Mucosa of gallbladder (tissue), 1 donor: ENCODE measurements at places on chromosomes 1 and 21. TPM values are rescaled to one million over a fixed set of nuclear protein-coding genes. Genes with fewer than 3 reads are reported as not detected.
A peak's percentile ranks its signal among the peaks of the same experiment; 100 is the strongest.

- DNase-seq, result no peak
These were observed 13.1 kb upstream of the EXO1 start for GRCh38 chr1:241834733-241835377.

The KRTAP13-2 gene
- not detected for total RNA-seq

DNA sequence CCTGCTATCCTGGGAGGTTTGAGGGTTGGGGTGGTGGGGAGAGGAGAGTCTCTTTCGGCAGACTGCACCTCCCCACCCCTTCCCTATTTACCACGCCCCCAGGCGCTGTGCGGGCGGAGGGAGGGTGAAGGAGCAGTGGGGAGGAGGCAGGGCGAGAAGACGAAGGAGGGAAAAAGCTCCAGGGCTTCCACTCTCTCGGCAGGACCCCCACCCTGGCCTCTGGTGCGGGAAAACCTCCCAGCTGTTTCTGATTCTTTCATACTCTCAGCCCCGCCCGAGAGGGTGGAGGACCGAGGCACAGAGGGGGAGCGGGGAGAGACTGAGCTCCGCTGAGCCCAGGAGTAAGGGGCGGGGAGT, 866 bp upstream of the WNT2B start:
- no peak for DNase-seq

DNA sequence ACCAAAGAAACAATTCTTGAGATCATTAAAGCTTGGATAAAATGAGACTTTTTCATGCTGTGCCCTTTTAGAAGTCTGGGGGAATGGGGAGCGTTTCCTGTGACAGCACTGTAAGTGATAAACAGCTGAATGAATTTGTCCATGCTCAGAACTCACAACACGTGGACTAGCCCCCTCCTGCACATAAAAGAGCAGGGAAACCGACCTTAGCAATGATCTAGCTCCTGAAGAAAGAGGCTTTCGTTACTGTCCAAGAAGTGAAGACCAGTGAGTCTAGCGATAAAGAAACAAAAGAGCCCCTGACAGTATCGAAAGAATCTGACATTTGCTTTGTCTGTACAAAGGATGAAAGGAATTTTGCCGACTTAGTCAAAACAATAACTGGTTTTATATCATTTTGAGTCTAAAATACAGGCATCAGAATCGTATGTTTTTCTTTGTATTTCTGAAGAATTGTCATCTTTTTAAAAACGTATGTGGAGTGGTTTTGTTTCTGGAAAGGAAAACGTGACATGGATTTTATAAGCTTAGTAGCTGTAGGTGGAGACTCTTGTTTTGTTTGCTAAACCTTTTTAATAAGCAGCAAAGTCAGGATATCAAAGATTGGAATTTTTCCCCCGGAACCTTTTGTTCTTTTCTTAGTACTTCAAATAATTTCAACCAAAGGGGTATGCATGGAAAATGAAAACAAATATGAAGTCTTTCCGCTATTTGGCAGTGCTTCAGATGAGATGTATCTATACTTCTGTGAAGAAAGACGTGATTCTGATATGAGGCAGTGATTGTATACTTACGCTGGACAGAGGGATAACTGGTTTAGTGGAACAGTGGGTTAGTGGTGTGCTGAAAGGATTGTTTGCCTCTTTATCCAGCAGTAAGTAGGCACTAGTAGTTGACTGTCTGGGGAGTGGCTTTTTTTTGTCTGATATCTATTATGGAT, 61.0 kb downstream of the MAST2 start:
- no peak for DNase-seq

- DNase-seq, result no peak
These were observed 18.6 kb downstream of the ZBTB40 start for GRCh38 chr1:22470227-22470626.

GRCh38 chr1:46996659-46997281, 26.7 kb upstream of the CYP4X1 start:
- no peak for DNase-seq

DNA sequence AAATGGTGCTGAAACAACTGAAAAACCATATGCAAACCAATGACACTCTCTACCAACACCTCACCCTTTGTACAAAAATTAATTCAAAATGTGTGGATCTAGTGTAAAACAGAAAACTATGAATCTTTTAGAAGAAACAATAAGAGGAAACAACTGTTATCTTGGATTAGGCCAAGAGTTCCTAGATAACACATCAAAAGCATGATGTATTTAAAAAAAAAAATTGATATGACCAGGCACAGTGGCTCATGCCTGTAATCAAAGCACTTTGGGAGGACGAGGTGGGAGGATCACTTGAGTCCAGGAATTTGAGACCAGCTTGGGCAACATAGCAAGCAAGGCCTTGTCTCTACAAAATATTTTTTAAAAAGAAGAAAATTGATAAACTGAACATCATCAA, 79.0 kb downstream of the EIF4G3 start:
- no peak for DNase-seq

DNA sequence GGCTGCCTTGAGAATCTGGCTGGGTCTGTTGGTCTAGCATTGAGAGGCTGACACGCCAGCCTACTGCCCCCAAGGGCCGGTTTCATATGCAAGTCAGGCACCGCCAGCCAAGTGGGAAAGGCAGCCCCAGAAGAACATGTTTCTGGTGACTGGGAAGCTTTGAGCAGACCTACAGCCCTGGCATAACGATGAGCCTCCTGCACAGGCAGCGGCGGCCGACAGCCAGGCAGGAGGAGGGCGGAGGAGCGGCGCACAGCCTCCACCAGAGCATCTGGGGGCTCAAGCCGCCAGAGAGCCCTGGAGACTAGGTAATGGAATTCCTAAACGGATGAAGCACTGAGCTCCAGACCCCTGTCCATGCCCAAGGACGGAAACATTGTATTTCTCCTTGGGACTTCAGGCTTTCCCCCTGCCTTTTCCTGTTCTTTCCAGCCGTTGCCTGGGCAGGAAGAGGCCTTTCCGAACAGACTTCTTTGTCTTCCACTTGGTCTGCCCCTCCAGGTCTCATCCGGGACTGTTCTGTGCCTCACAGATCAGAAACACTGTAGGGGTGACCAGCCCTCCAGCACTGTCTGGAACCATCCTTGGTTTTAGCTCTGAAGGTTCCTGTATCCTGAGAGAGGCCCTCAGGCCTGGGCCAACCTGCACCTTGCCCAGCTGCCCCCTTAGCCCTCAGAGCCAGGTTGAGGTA, 59.5 kb downstream of the IRF2BP2 start:
- no peak for DNase-seq

GRCh38 chr1:168320800-168321450, 40.2 kb downstream of the TBX19 start:
- peak; percentile 45 for DNase-seq

- no peak for DNase-seq
These were observed 139.3 kb downstream of the TIAM1 start for GRCh38 chr21:31204801-31205200.

GRCh38 chr1:237316352-237316751, 274.4 kb downstream of the RYR2 start:
- no peak for DNase-seq
